ENCODE measurements at places on chromosomes 1 and 21.
A peak's percentile ranks its signal among the peaks of the same experiment; 100 is the strongest.

- DNase-seq, result peak; percentile 69
Measured at GRCh38 chr1:39657923-39658485, 13.9 kb downstream of the NT5C1A start.

GRCh38 chr1:204583909-204584632, 67.9 kb downstream of the MDM4 start:
- no peak for DNase-seq

- DNase-seq, result no peak
Measured at GRCh38 chr1:20220036-20220435, 33.7 kb upstream of the PLA2G2C start.

DNA sequence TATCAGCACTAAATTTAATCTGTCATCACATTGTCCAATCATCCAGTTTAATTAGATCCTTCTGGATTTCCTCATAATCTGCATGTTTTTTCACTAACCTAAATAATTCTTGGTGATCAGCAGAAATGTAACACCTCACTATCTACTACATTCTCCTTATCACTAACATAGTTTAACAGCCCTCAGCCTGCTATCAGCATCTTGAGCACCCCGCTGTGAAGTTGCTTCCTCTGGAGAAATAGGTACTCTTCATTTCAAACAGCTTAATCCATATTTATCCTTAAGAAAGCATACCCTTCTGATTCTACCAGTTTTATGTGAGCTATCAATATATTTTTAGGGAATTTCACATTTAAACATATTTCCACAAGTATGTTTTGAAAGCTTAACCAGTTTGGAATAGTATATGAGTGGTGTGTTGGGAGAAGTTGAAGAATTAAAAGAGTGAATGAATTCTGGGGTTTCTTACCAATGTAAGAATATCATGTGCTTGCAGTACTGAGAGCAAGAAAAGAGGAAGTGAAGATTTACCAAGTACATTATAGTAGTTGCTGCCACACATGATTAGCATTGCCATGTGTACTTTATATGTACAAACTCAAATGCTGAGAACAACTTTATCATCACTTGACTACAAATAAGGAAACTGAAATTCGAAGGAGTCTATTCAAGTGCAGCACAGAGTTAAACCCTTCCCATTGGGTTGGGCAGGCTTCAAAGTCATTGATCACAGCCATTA, 771.1 kb upstream of the ADGRL4 start:
- DNase-seq, result no peak

GRCh38 chr1:207077012-207077411, 11.6 kb upstream of the C4BPB start:
- no peak for DNase-seq

DNA sequence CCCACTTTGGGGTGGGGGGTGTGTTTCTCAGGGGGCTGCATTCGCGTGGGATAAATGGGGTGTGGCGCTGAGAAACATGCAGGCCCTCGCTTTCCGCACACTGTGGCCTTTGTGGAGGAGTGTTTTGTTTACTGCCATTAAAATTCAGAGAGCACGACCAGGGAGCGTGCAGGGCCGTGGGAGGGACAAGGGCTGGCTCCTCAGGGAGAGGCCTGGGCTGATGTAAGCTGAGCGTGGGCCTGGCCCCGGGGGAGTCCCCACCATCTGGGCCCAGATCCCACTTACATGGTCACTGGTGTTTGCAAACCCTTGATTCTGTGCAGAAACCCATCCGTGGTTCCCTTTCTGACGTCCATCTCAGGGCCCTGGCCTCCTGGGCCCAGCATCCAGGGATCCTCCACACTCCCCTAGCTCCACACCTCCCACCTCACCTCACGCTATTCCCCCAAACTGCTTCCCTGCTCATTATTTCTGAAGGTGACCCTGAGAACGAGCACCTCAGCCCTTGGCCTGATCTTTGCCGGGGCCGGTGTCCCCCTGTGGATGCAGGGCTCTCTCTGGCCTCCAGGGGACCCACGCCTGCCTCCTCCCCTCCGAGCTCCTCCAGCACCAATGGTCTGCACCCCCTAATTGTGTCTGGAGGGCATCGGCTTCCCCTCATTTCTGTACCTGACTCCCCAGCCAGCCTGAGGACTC, 92.5 kb upstream of the SIM2 start:
- DNase-seq, result no peak

DNA sequence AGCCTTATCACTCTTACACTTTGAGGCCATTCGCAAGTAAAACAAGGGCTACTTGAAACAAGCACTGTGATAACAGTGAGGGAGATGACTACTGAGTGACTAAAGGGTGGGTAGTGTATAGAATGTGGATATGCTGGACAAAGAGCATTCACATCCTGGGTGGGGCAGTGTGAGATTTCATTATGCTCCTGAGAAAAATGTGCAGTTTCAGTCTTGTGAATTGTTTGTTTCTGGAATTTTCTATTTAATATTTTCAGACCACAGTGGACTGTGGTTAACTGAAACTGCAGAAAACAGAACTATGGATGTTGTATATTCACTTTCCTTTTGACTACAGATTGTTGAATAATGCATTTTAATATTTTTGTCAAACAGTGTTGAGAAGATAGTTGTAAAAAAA, 25.1 kb upstream of the B3GALT2 start:
- no peak for DNase-seq

DNA sequence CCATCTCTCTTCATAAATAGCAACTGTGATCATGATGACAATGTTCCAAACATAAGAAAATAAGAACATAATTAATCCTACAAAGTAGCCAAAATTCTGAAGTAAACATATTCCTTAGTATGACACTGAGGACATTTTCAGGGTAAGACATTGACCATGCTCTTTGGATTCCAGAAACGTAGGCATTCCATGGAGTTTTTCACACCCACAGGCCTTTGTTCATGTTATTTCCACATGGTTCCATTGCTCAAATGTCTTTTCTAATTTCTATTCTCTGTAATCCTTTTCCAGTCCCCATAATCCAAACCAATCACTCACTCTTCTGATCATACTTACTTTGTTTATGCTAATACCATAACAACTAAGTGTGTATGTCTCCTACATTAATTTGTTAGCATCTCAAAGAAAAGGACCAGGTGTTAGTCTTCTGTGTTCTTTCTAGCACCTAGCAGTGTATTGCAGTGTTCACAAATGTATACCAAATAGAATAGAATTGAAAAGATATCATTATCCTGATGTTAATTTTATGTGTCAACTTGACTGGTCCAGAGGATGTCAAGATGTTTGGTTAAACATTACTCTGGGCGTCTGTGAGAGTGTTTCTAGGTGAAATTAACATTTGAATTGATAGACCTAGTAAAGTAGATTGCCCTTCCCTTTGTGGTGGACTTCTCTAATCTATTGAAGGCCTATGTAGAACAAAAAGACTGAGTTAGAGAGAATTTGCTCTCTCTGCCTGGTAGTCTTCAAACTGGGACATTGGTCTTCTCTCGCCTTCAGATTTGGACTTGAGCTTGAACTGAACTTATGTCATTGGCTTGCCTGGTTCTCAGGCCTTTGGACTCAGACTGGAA, 516.6 kb downstream of the PTPRC start:
- DNase-seq, result no peak

GRCh38 chr1:96964761-96965160, 243.2 kb downstream of the PTBP2 start:
- no peak for DNase-seq

DNA sequence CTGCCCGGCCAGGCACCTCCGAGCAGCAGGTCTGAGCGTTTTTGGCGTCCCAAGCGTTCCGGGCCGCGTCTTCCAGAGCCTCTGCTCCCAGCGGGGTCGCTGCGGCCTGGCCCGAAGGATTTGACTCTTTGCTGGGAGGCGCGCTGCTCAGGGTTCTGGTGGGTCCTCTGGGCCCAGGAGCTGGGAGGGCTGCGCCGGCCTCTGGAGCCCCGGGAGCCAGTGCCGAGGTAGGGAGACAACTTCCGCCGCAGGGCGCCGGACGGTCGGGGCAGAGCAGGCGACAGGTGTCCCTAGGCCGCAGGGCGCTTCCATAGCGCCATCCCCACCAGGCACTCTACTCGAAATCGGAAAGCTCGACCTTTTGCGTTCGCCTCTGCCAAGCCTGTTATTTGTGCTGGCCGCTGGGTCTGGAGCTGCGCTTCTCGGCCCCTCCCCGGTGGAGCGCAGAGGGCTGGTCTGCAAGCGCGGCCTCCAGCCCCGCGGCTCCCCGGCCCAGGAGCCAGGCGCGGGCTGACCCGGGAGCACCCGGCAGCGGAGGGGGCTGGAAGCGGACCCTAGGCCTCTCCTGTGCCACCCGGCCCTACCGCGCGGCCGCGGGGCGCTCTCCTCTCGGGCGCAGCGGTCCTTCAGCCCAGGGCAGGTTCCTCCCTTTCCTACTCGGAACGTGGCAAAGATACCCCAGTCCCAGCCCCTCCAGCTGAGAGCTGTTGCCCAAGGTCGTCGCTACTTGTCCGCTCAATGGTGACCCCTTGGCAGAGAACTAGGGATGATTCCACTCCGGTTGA, 2.2 kb downstream of the SIM2 start:
- DNase-seq, result no peak

DNA sequence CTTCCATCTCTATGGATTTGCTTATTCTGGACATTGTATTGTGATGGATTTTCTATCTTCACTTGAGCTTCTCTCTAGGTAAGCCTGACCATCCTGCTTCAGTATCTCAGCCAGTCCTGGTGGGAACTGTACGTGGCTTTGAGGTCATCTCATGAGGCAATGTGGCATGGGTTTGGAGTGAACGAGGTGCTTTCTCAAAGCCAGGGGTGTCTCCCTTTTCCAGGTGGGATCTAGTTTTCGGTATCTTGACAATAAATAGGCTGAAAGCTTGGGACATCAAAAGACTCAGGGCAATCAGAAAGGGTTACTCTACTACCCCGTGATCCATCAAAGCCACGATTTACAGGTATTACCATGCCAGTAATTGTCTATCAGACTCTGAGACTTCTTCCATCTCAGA, 40.8 kb downstream of the AZIN2 start:
- no peak for DNase-seq

DNA sequence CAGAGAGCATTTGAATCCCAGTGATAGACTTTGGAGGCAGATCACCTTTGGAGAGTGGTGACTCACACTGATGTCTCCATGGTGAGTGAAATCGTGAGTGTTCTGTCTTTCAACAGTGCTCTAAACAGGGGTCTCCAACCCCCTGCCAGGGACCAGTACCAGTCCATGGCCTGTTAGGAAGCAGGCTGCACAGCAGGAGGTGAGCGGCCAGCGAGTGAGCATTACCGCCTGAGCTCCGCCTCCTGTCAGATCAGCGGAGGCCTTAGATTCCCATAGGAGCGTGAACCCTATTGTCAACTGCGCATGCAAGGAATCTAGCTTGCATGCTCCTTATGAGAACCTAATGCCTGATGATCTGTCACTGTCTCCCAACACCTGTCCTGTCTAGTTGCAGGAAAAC, 61.8 kb upstream of the B3GALNT2 start:
- DNase-seq, result no peak

- no peak for DNase-seq
Measured at GRCh38 chr1:206002871-206003801, at the start of gene RAB7B. Gene RAB7B, minus strand, starts transcription at chr1:206003395. Its CDS starts 9,260 bp downstream, at chr1:205994135.

DNA sequence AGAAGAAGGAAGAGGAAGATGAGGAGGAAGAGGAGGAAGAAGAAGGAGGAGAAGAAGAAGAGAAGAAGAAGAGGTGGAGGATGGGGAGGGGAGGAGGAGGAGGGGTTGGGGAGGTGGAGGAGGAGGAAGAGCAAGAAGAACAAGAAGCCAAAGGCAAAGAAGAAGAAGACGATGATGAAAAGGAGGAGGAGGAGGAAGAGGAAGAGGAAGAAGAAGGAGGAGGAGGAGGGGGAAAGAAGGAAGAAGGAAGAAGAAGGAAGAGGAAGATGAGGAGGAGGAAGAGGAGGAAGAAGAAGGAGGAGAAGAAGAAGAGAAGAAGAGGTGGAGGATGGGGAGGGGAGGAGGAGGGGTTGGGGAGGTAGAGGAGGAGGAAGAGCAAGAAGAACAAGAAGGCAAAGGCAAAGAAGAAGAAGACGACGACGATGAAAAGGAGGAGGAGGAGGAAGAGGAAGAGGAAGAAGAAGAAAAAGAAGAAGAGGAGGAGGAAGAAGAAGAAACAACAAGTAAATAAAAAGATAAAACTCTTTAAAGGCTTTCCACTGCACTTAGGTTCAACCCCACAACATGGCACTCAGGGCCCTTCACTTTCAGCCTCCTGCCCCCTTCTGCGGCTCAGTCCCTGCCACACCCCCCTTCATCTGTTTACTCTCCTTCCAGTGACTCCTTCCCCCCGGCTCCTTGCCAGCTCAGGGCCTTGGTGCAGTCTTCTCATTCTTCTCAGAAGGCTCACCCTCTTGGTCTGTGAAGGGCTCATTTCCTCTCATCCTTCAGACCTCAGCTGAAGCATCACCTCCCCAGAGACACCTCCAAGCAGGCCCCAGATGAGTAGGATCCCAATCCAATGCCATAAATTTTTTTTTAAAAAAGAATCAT, 114.0 kb downstream of the KCNN3 start:
- no peak for DNase-seq

DNA sequence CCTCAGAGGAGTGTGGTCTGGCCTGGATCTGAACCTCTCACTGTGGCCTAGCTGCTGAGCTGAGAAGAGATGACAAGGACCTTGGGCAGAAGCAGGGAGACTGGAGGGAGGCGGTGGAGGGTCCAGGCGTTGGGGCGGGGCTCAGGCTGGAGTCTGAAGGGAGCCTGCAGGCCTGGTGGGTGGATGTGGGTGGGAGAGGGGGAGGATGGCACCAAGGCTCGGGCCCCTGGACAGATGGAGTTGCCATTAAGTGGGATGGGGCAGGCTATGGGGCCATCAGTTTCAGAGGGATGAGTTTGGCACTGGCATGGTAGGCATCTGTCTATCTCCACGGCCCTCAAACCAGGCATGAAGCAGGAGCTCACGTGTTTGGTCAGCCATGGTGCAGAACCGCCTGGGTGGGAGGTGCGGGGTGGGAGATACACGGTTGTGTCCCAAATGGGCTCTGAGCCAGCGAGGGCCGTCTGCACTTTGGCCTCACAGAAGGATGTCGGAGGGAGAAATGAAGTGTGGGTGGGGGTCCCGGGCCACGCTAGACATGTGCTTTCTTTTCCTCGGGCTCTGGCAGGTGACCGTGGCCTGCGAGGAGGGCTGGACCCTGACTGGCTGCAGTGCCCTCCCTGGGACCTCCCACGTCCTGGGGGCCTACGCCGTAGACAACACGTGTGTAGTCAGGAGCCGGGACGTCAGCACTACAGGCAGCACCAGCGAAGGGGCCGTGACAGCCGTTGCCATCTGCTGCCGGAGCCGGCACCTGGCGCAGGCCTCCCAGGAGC, 23.6 kb downstream of the PCSK9 start:
- no peak for DNase-seq

DNA sequence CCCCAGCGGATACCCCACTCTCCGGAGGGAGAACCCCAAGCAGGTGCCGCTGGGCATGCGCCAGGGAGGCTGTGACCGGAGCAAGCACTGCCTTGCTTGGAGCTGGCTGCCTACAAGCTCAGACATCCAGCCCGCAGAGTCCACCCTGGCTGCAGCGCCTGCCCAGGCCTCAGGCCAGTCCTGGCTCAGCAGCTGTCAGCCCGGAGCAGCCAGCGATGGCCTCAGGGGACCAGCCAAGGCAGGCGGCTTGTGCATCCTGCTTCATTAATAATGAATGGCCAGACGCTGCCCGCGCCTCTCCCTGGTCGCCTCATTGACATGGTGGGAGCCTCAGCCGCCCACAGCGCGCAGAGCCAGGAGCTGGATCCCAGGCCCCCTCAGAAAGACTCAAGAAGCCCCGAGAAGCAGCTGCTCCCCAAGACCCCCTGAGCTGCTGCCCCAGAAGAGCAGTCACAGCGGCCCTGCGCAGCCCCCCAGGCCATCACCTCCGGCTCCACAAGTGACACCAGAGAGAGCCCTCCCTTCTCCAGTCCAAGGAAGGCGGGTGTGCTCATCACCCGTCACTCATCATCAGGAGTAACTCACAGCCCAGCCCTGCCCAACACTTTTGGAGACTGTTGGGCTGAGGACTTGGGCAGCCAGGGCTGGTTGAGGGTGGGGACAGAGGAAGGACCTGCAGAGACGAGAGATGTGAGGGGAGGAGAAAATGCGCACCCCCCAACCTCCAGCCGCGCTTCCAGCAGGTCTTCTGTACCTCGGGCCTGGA, 19.6 kb downstream of the KCNAB2 start:
- DNase-seq, result peak; percentile 36

Data from SK-N-DZ (cell line).